Fibroblast of skin of scalp (primary cell): ENCODE measurements at places on chromosomes 2 and 18.

DNA sequence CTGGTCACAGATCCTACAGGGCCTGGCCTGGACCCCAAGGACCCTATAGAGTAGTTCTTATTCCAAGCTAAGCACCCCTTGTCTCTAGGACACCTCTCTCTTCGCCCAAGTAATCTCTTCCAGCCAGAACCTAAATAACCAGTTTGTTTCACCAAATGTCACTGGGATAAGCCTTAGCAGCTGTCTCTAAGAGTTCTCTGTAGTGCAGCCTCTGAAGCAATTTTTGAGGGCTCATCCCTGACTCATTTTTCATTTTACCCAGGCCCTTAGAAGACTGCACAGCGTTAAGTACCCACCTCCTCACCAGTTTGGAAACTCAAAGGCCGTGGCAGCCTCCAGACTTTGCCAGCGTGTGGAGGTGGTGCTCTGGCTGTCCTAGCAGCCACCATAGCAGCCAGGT is 290.1 kb upstream of the SIX2 start:
- DNase-seq = no peak

GRCh38 chr18:46053368-46054095 is 18.5 kb downstream of the PSTPIP2 start:
- peak; percentile 59 for DNase-seq

DNA sequence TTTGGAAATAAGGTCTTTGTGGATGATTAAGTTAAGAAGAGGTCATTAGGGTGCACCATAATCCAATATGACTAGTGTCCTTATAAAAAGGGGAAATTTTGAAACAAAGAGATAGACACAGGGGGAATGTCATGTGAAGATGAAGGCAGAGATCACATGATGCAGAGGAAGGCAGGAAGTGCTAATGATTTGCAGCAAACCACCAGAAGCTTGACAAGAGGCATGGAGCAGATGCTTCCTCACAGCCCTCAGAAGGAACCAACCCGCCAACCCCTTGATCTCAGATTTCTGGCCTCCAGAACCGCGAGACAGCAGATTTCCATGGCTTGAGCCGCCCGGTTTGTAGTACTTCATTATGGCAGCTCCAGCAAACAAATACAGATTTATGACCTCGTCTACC is 17.4 kb upstream of the SMARCAL1 start:
- DNase-seq = no peak

DNA sequence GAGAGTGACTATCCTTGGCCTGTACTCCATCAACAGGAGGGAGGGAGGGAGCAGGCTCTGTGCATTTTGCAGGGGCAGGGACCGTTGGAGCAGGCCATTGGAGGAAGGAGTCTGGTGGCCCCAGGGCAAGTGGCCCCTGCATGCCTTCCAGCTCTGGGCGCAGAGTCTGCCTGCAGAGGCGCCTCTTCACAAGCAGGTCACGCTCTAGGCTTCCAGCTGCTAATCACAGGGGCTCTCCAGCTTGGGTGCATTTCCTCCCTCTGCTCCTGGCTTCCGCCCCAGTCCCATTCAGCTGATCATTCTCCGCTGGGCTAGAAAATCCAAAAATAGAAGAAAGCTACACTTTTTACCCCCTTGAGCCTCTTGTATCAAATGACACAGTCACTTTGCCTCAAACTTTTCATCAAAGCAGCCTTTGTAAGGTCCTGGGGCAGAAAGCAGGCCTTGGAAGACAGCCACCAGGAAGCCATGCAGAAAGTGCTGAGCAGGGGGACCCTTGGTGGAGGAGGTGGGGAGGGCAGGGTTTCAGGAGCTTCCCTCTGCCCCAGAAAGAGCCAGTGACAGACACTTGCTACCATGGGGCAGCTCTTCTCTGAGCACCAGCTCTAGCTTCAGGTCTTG is 11.3 kb downstream of the TMEM247 start:
- DNase-seq = peak; percentile 24

- DNase-seq = peak; percentile 75
Measured at GRCh38 chr18:519019-519879, 18.7 kb upstream of the COLEC12 start.
